Activated CD8-positive, alpha-beta memory T cell treated with anti-CD3 and anti-CD28 coated beads for 1 hour (primary cell): ENCODE measurements at places on chromosomes 4 and X.

DNA sequence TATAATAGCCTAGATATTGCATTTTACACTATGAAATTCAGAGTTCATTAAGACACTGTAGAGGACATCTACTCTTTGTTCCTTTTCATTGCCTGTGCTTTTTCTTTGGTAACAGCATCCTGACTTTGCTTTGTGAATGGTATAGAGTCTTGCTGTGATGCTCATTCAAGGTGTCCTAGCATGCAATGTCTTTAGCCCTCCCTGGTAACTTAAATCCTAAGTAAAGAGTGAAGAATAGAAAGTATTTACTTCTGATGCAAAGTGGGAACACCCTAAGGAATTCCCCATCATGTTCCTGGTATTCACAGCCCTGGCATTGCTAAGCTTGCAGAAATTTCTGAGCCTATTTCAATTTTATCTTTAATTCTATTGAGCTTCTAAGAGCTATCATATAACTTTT lies 400.1 kb downstream of the FAT4 start:
- no peak for DNase-seq

GRCh38 chrX:54173791-54174190 lies 9.3 kb downstream of the FAM120C start:
- no peak for DNase-seq

GRCh38 chr4:33104273-33104672 lies 2384.1 kb downstream of the PCDH7 start:
- no peak for DNase-seq

DNA sequence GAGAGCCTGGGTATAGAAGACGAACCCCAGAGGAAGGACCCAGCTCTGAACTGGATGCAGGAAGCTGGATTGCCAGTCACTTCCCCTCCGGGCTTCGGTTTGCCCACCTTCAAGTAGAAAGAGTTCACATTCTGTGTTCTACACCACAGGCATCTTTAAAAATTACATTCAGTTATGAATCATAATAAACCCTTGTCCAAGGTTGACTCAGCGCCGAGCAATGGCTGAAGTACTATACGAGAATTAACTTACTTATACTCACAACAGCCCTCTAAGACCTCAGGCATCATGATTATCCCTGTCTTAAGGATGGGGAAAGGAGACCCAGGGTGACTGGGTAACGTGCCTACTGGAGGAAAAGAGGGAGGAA lies 72.5 kb downstream of the EVC2 start:
- DNase-seq: no peak

GRCh38 chr4:108172231-108172752 lies 3.6 kb upstream of the LEF1 start:
- no peak for DNase-seq

GRCh38 chr4:82523179-82523578 lies 38.6 kb downstream of the TMEM150C start:
- DNase-seq: no peak

DNA sequence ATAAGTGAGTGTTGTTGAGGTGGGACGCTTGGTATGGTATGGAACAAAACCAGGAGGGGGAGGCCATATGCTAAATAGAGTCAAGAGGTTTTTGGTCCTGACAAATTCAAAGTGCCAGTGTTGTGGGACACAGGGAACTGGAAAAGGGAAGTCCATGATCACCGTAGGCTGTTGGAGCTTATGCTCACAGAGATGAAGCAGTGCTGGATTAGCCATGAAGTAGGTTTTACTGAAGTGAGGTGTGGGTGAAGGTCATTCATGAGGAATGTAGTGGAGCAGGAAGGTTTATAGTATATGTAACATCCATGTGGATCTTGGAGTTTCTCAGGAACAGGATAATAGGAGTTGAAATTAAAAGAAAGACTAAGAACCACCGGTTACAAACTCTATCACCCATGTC lies 256.1 kb upstream of the PITX2 start:
- no peak for DNase-seq

GRCh38 chrX:53048169-53049126 lies at the start of gene GPR173:
TSS of gene GPR173 (plus strand) at chrX:53048789. CDS start at chrX:53076622, 27,833 bp downstream.
- DNase-seq: no peak

- no peak for DNase-seq
Observed at GRCh38 chr4:72357908-72358307, 211.1 kb downstream of the ADAMTS3 start.

DNA sequence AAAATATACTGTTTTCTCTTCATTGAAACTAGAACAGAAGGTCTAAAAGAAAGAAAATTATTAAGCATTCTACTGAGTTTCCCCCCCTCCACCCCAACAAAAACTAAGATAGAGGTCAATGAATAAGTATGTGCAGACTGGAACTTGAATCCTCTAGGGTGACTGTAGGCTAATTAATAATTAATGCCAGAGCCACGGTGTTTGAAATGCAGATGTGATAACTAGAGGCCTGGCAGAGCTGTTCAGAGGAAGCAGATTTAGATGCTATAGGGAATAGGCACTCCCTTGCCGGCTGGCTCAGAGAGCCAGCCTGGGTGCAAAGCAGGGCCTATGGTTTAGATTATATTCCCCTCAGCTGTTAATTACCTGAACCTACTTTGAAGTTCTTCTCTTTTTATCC lies 12.2 kb upstream of the POU3F4 start:
- no peak for DNase-seq

GRCh38 chr4:161393602-161394001 lies 770.2 kb downstream of the FSTL5 start:
- DNase-seq: no peak

- DNase-seq: no peak
Observed at GRCh38 chrX:68292471-68292870, 140.8 kb downstream of the OPHN1 start.

- no peak for DNase-seq
Observed at GRCh38 chr4:36761607-36762006, 480.2 kb downstream of the DTHD1 start.

DNA sequence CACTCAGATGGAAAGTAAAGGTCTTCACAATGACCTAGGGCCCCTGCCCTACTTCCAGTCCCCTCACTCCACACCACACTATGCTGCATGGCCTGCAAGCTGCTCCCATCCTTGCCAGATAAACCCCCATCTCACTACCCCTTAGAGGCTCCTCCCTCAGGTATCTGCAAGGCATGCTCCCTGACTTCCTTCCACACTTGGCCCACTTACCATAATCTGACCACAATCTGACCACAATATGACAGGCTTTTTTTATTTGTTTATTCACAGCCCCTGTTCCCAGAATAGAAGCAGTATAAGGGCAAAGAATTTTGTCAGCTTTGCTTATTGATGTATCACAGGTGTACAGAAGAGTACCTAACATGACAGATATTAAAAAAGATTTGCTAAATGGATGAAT lies 124.7 kb downstream of the CAMK2D start:
- no peak for DNase-seq

- no peak for DNase-seq
Observed at GRCh38 chrX:71927040-71927439, 16.4 kb downstream of the NHSL2 start.

DNA sequence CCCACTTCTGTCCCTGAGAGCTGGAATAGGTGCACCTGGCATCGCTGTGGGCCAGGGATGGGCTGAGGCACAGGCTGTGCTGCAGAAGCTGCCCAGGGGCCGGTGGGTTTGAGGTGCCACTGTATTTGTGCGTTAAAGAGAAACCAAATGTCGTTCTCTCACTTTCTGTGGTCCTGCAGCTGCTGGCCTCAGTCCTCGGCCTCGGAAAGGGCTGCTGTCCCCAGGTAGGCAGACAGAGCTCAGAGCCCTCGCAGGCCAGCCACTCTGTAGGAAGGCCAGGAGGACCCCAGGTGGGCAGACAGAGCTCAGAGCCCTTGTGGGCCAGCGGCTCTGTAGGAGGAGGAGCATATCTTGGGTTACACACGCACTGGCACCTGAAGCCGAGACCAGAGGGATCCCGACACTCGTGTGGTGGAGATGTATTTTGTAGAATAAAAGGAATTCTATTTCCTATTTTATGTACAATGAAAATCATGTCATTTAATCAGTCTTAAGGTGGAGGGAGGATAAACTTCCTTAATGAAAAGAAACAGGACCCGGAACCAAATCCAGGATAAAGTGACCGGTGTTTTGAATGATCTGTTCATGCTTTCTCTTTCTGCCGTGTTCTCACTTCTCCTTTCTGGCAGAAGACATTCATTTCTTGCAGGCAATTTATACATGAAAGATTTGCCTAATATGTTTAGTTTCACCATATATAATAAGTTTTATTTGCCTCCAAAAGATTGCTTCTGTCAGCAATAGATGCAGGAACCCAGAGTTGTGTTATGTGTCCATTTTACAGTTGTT lies 54.4 kb upstream of the HGFAC start:
- DNase-seq: no peak

DNA sequence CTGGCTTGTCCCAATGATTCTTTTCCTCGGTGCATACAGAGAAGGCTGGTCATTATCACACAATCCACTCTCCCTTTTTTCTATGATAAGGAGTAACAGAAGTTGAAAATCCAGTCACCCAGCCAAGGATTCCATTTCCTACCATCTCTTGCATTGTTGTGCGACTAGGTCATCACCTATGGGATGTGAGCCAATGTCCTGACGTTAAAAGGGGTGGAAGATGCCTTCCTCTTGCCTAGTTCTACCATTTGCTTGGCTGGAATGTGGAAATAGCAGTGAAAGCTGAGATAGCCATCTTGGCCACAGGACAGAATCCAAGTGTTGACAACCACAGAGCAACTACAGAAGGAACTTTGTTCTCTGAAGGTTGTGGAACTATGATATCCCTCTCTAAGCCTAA lies 132.2 kb upstream of the KIT start:
- no peak for DNase-seq

- DNase-seq: no peak
Observed at GRCh38 chr4:37427193-37427592, 182.7 kb downstream of the NWD2 start.

DNA sequence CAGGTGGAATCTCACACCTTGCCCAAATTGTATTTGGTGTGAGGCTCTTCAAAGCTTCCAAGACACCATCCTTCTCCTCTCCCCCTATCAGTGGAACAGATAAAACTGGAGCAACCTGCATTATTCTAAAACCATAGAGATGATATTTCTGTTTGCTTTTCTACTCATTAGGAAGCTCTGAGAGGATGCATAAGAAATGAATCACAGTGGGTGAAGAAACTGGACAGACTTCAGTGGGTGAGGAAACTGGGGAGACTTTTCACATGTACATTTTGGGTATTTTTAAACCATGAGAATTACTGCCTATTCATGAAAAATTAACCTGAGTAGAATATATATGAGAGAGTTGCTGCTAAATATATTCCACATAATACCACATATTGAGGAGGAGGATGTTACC lies 16.4 kb downstream of the HAND2 start:
- no peak for DNase-seq

DNA sequence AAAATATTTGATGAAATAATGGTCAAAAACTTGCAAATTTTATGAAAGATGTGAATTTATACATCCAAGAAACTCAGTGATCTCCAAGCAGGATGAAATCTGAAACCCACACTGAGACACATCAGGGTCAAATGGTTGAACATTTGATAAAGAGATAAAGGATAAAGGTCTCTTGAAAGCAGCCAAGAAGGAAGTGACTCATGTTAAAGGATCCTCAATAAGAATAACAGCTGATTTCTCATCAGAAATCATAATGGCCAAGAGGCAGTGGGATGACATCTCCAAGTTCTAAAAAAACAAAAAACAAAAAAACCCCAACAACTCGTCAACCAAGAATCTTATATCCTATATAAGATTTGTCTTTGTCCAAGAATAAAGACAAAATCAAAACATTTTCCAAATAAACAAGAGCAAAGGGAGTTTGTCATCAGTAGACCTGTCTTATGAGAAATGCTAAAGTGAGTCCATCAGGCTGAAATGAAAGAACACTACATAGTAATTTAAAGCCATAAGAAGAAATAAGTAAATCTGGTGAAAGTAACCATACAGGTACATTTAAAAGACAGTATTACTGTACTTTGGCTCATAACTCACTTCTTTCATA lies 121.7 kb downstream of the PDS5A start:
- no peak for DNase-seq

DNA sequence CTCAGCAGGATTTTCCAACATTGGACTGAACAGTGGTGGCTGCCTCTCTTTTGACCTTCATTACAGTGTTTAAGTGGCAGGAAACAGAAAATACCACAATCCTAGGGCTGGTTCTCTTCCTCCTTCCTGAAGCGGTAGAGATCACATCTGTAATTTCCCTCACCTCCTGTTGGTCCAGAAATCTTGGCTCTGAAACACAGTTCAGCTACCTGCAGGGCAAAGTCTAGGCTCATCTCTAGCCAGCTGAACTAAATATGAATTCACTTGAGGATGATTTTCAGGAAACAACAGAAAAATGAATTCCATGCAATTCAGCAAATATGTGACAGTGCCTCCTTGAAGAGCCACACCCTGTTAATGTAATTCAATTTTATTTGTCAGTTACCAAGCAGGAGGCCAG lies 531.9 kb downstream of the INPP4B start:
- DNase-seq: no peak

- DNase-seq: no peak
Observed at GRCh38 chrX:114344756-114345349, 239.0 kb upstream of the HTR2C start.

- DNase-seq: no peak
Observed at GRCh38 chr4:24973747-24974601, 56.8 kb downstream of the LGI2 start.

DNA sequence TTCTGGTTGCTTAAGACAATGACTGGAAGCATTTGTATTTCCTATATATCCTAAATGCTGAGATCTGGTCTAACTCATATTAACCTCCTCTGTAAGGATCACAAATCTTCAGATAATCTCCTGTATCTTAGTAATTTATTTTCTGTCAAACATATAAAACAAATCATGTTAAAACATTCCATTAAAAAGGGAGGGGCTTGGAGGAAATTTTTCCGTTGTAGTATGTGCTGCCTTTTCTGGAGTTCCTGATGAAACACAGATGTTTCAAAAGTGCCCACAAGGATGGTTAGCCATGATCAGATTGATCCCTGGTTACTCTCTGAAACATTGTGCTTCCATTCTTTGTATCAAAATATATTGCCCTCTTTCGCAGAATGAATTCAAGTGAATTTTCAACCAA lies 182.1 kb downstream of the TENM3 start:
- no peak for DNase-seq

GRCh38 chrX:134679644-134680043 lies 21.4 kb upstream of the PLAC1 start:
- DNase-seq: no peak

- no peak for DNase-seq
Observed at GRCh38 chrX:18983666-18984380, at the start of gene PHKA2. TSS of gene PHKA2 (minus strand) at chrX:18984114. CDS start at chrX:18983932, 182 bp downstream.

- DNase-seq: no peak
Observed at GRCh38 chr4:76511947-76512346, 76.9 kb downstream of the SHROOM3 start.

GRCh38 chrX:34528081-34528480 lies 129.0 kb downstream of the TMEM47 start:
- DNase-seq: no peak

GRCh38 chr4:52510939-52511565 lies 148.0 kb downstream of the USP46 start:
- DNase-seq: no peak

DNA sequence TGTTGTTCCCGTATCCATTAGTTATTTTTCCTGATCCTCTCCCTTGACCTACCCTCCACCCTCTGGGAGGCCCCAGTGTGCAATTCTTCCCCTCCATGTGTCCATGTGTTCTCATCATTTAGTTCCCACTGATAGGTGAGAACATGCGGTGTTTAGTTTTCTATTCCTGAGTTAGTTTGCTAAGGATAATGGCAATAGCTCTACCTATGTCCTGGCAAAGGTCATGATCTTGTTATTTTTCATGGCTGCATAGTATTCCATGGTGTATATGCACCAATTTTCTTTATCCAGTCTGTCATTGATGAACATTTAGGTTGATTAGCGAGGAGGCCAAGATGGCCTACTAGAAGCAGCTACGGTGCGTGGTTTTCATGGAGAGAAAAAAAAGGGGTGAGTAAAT lies 714.1 kb downstream of the STIM2 start:
- DNase-seq: no peak

GRCh38 chr4:16169490-16169889 lies 56.8 kb downstream of the TAPT1 start:
- DNase-seq: no peak
